ENCODE measurements at places on chromosomes 6 and 20.

- DNase-seq, result no peak
These were observed 455.3 kb downstream of the HACE1 start for GRCh38 chr6:104404377-104404776.

- no peak for DNase-seq
These were observed 41.1 kb upstream of the FANCE start for GRCh38 chr6:35411066-35411465.

DNA sequence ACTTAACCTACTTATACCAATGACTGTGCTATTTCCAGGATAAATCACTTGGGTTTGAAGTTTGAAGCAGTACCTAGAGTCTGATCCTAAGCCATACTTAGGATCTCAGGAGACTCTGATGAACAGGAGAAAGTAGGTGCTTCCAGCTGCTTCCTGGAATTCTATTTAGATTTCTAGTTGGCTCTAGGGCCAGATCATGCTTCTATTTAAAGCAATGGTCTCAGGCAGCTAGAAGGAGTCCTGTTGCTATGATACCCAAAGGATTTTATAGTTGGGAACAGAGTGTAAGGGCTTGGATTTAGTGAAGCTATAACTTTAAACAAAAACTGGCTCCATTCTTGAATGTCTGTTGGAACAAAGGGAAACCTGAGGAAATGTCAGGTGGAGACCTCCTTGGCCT, 52.4 kb upstream of the TINAG start:
- no peak for DNase-seq

- DNase-seq, result no peak
These were observed 440.1 kb downstream of the EPHA7 start for GRCh38 chr6:92979281-92979680.

DNA sequence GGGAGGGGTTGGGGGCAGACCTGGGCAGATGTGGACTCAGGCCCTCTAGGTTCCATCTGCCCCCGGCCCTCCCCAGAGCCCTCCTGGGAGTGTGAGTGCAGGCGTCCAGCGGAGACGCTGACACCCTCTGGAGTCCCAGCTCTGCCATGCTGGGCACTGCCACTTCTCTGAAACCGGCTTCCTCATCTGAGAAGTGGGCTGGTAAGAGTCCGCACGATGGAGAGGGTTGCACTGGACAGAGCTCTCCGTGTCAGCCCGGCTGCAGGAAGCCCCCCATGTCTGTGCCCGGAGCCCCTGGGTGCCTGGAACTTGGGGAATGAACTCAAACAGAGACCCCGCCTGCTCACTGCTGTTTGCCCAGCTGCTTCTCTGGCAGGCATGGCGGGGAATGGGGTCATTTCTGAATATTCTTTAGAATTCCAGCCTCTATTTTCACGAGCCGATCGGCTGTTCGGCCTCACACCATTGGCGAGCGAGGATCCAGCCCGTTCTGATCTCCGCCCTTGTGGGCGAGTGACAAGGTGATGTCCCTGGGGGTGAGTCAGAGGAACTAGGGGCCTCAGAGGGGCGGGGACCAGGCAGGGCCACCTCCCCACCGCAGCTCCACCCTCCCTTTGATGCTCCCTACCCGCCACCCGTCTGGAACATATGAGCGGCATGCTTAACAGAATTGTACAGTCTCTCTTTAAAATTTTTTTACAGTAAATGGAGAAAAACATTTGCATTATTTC, 47.8 kb upstream of the GATA5 start:
- peak; percentile 42 for DNase-seq

DNA sequence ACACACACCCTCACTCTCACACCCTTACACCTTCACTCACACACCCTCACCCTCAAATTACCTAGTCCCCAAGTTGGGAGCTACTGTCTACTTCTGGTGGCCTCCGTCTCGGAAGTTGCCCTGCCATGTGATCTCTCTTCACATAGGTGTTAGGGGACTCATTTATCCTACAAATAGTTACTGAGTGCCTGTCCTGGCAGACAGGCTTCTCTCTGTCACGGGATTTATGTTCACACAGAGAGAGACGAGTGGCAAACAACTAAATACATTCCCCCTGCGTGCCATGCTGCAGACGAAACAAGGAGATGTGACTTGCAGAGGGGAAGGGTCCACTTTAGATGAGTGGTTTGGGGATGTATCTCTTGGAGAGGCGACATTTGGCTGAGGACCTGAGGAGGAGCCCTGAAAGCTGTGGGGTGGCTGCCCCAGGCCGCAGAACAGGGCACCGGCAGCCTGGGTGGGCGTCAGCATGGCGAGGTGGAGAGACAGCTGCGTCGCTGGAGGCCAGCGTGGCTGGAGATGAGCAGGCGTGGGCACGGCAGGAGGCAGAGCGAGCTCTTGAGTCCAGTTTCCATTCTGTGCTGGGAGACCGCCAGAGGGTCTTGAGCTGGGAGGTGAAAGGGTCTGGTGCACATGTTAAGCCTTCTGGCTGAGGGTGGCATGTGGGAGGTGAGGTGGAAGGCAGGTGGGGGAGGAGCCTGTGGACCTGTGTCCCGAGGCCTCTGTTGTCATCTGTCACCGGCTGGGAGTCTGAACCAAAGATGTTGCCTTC, 17.2 kb downstream of the DYNLT1 start:
- no peak for DNase-seq
